GM12878 (cell line): ENCODE measurements at places on chromosomes 4 and X. TPM values are rescaled to one million over a fixed set of nuclear protein-coding genes. Genes with fewer than 3 reads are reported as not detected.

GRCh38 chrX:130801901-130802300 is 101.1 kb downstream of the ENOX2 start:
- DNase-seq: no peak

DNA sequence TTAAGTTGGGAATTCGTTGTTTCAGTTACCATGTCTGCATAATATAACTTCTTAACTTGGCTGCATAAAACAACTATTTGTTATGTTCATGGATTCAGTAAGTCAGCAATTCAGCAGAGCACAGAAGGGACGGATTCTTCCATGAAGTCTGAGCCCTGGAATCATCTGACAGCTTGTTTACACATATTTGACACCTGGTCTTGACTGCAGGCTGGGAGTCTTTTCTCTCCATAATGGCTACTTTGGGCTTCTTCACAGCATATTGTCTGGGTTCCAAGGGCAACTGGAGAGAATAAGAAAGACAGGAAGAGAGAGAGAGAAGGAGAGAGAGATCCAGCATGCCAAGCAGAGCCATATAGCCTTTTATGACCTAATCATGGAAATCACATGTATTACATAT is 23.1 kb downstream of the CENPC start:
- DNase-seq: no peak

- no peak for DNase-seq
Measured at GRCh38 chr4:54526560-54526959, 131.2 kb upstream of the KIT start.

DNA sequence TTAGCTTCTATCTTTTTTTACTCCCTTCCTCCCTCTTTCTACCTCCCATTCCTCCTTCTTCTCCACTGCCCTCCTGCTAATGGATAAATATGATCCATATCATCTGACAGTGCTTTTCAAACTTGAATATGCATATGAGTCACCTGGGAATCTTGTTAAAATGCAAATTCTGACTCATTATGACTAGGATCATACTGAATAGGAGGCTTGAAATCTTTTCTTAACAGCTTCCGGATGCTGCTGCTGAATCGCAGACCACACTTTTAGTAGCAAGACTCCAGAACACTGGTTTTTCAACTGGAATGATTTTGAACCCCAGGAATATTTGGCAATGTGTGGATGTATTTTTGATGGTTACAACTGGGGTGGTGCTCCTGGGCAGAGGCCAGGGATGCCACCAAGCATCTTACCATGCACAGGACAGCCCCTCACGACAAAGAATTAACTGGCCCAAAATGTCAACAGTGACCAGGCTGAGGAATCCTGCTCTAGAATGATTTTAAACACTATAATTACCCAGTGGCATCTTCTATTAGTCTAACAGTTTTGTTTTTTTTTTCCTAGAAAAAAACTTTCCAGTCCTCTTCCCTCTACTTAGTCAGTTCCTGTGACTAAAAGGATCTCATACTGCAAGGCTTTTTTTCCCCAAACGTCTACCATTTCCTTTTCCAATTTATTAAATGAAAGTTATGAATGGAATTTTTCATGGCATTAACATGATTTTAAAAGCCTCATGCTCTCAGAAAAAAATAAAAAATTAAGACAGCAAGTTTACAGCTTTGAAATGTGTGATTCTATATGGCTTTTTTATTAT is 10.6 kb upstream of the PYURF start:
- no peak for DNase-seq

- no peak for DNase-seq
Measured at GRCh38 chrX:47498411-47498810, 15.4 kb upstream of the ZNF41 start.

DNA sequence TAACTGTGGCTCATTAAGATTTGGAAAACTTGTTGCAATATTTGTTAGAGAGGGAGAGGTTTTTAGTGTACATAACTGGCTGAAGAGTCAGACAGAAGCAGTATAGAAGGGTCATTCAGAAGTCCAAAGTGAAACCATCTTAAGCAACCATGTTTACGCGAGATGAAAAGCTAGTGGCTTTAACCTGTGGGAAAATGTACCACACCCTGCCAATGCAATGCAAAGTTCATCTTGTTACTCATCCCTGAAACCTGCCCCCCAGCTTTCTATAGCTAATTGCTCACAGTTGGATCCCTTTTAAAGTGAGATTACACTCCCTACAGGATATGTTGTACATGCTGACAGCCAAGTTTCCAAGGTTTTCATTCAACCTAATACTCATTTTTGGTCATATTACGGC is 96.7 kb upstream of the RAPGEF2 start:
- DNase-seq: no peak

DNA sequence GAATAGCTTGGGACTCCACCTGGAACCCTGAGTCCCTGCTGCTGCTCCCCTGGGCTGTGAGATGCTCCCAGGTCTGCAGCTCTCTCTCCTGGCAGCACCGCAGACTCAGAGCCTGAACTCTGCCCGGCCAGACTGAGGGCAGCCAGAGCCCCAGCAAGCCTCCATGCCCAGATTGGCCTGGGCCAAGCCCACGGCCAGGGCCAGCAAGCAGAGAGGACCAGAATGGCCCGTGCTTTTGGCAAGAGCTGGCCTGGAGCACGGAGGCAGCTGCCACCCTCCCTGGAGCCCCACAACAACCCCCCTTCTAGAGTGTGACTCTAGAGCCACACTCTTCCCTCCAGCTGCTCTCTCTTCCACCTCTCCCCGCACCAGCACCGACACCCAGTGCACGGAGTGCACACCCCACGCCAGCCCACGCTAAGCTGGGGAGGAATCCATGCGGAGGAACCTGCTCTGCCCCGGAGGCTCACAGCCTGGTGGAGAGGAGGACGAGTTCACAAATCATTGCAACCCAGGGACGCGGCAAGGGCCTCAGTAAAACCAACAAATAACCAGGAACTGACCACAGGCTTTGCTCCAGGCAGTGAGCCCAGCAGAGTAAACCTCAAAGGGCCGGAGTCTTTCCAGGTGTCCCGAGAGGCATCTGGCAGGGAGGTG is 110.3 kb downstream of the HMX1 start:
- DNase-seq: no peak

GRCh38 chr4:93633721-93634120 is 194.8 kb upstream of the ATOH1 start:
- DNase-seq: no peak

- DNase-seq: no peak
Measured at GRCh38 chrX:470686-471085, 84.0 kb upstream of the PPP2R3B start.

DNA sequence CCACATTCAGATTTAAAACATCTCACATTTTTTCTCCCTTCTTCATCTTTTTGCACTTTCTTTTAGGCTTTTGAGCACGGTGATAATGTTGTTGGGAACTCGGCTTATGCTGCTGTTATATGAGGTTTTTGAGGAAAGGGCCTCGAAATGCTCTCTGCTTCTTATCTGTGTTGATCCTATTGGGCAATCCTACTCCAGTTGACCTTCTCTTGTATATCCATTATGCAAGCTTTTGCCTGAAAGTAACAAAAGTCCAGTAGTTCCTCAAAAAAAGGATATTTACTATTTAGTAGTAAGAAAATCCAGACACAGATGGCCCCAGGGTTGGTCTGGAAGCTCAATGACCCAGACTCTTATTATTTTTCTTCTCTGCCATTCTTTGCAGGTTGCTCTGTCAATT is 57.7 kb upstream of the SPANXB1 start:
- DNase-seq: no peak

XAGE1B gene
- not detected in 2 replicates for total RNA-seq

SSX2B gene
- not detected in 2 replicates for total RNA-seq

ZAR1 gene
- not detected in 2 replicates for total RNA-seq

SSX3 gene
- not detected in 2 replicates for total RNA-seq

EVC2 gene
- 10.4 TPM in 2 replicates for total RNA-seq

NAP1L3 gene
- not detected in 2 replicates for total RNA-seq

MAGEE2 gene
- not detected in 2 replicates for total RNA-seq

IL2 gene
- 0.66 and 1.2 TPM in 2 replicates for total RNA-seq

CNGA1 gene
- 4.8 and 5.1 TPM in 2 replicates for total RNA-seq

TMEM144 gene
- 1.8 and 2.6 TPM in 2 replicates for total RNA-seq

FGD1 gene
- total RNA-seq: 0.05 and 0.08 TPM in 2 replicates
